ENCODE measurements at places on chromosomes 16 and 17.

DNA sequence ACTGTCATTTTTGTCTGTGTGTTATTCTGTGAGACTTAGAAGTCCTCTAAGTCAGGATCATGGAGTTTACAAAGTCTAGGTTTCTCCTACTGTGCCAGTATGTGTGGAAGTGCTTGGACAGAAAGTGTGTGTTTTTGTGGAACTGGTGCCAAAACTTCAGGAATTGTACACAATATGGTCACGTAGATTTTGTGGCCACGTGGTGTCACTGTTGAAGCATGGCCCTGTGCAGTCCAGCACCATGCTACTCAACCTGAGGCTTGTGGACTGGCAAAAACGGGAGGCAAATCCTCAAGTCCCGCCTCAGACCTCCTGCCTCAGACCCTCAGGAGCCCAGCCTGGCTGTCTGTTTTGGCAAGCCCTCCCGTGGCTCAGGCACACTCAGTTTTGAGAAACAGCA is 16.7 kb upstream of the ALKBH5 start:
- DNase-seq, result no peak

DNA sequence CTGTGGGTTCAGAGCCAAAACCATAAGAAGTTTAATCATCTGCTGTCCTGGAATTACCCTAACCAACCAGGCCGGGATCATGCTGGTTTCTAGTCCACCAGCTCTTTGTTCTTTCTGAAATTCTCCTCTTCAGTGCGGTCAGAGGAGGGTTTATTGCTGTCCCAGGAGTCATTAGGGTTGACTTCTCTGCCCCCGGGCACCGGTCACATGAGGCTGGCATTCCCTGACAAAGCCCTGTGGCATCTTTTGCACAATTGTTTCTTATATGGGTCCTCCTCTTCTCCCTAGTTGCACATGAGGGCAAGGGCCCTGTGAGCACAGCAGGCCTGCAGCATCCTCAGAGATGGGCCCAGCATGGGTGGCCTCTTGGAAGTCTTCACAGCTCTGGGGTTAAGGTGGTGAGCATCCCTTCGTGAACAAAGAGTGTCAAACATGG is 243.9 kb downstream of the IRF8 start:
- DNase-seq, result no peak

GRCh38 chr16:12754824-12755543 is 48.7 kb downstream of the CPPED1 start:
- no peak for DNase-seq

DNA sequence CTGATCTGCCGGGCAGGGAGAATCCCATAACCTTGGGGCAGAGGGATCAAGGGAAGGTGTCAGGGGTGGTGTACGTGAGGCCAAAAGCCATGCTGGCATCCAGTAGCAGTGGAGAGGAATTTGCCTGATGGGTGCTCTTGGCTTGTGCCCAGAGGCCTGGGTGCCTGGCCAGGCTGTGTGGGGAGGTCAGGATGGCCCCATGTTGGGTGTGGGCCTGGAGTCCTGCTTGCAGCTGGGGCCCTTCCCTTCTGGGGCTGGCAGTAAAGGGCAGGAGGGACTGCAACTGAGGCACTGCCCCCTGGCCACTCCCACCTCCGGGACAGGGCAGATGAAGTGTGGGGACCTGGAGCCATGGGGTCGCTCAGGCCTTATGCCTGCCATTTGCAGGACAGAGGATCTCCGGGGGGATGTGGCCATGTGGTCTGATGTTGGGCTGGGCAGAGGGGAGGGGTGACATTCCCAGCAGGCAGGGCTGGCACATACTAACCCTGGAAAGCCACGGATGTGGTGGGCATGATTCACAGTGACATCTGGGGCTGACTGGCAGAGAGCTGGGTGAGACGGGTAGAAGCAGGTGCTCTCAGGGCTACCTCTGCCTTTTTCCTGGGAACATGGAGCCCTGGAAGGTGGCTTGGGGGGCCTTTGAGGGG is 3.5 kb downstream of the FMNL1 start:
- no peak for DNase-seq

- peak; percentile 43 for DNase-seq
Observed at GRCh38 chr17:50272246-50272645, 2.0 kb upstream of the TMEM92 start.

- DNase-seq, result no peak
Observed at GRCh38 chr16:59848296-59848695, 1114.2 kb upstream of the GOT2 start.

- DNase-seq, result no peak
Observed at GRCh38 chr16:3980253-3981111, 100.0 kb upstream of the CREBBP start.

- DNase-seq, result no peak
Observed at GRCh38 chr17:36999471-36999870, 50.7 kb downstream of the AATF start.

GRCh38 chr17:77054936-77055335 is 85.8 kb upstream of the SEC14L1 start:
- DNase-seq, result no peak

- DNase-seq, result no peak
Observed at GRCh38 chr16:85989863-85990643, 91.1 kb downstream of the IRF8 start.

DNA sequence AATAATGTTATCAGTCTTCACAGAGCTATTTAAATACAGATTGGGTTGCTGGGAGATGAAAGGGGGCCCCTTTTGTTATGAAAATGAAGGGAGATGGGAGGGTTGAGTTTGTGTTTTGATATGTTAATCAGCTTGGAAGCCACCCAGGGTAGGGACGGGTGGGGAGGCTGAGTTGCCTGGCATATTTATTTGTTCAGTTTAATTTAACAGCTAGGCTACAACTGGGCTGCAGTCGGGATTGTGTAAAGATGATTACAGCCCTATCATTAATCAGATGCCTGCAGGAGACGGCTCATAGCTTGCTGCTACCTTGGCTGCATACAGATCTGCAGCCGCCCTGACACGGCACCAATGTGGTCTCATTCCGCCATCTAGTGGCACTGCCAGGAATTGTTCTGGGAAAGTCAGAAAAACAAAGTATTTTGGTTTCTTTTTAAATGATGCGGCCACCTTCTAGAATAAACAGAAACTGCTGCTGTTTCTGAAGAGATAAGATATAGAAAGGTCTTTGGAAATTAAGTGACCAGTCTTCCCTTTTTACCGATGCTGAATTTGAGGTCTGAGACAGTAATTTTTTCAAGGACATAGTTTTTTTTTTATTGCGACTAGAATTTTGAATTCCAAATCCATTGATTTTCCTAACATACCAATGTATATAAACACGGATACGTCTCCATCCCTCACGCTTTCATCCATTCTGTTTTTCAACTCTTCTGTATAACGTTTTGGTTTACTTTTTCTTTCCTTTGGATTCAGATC is 458.0 kb upstream of the ASIC2 start:
- peak; percentile 88 for DNase-seq

- no peak for DNase-seq
Observed at GRCh38 chr17:48001197-48001596, 30.3 kb downstream of the CDK5RAP3 start.

- no peak for DNase-seq
Observed at GRCh38 chr17:79587421-79587820, 23.4 kb downstream of the RBFOX3 start.

GRCh38 chr16:27242868-27243590 is 25.5 kb downstream of the NSMCE1 start:
- DNase-seq, result no peak

GRCh38 chr17:50425682-50426471 is at the start of gene ACSF2:
TSS of gene ACSF2 (plus strand) at chr17:50426218. CDS start at chr17:50426262, 44 bp downstream.
- DNase-seq, result peak; percentile 77

GRCh38 chr16:57694725-57695679 is at the start of gene DRC7:
TSS of gene DRC7 (plus strand) at chr16:57694806. CDS start at chr16:57697950, 3,144 bp downstream.
- peak; percentile 76 for DNase-seq

- no peak for DNase-seq
Observed at GRCh38 chr17:79070266-79070880, 4.3 kb upstream of the ENGASE start.

DNA sequence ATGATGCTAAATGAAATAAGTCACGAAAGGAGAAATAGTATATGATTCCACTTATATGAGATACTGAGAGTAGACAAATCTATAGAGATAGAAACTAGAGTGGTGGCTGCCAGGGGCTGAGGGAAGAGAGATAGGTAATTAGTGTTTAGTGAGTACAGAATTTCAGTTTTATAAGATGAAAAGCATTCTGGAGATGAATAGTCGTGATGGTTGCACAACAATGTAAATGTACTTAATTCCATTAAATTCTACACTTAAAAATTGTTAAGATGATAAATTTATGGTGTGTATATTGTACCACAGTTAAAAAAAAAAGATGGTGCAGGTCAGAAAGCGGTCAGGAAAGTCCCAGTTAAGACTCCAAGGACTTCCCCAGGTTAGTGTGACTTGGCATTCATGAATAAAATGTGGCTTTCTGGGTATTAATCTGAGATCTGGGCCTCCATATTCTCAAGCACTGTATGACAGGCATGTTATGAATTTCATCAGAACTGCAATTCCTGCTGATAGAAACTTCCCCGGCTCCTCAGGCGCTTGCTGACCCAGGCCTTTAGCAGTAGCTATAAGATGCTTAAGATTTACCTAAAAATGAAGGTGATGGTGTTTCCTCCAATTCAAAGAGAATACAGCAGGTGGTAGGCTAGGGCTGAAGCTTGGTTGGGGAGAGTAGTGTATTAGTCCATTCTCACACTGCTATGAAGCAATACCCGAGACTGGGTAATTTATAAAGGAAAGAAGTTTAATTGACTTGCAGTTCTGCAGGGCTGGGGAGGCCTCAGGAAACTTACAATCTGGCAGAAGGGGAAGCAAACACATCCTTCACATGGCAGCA is 115.3 kb upstream of the SOX9 start:
- no peak for DNase-seq
